ENCODE measurements at places on chromosomes 5 and 9.

DNA sequence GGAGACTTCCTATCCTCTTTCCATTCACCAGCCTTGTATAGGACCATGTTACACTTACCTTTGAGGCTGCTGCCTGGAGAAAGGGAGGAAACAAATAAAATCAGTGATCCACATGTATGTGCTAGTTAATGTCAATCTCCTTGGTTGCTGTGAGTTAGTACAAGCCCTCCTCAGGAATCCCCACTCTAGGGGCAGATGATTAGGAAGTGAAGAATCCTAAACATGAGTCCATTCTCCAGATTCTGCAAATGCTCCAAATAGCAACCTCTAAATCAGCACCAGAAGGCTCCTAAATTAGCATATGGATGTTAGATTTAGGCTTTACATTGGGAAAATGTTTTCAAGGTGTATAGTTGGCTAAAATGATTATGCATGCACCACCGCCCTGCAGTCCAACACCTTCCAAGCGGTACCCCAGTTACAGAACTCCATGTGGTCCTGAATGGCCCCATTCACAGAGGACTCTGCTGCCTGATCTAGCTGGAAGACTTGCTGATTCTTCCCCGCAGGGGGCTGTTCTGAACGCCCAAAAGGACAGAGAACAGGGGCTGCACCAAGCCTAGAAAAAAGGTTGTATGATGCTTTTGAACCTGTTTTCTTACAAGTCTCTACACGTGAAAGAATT, 123.2 kb downstream of the TLE1 start:
- DNase-seq: no peak

DNA sequence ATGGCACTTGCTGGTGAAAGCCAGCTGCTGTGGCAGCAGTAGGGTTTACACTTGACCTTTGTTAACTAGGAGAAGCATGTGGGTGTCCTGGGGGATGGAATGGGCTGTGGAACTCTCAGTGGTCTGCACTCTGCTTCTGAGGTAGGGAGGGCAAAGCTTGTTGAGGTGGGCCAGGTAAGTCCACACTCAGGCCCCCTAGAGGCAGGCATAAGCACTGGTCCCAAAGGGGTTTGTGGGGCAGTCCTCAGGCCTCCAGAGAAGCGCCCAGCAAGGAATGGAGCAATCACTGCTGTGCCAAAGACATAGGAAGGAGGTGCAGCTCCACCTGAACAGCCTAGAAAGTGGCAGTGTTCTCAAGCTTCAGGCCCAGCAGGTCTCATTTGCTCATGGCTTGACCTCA, 34.7 kb downstream of the INSL4 start:
- no peak for DNase-seq

DNA sequence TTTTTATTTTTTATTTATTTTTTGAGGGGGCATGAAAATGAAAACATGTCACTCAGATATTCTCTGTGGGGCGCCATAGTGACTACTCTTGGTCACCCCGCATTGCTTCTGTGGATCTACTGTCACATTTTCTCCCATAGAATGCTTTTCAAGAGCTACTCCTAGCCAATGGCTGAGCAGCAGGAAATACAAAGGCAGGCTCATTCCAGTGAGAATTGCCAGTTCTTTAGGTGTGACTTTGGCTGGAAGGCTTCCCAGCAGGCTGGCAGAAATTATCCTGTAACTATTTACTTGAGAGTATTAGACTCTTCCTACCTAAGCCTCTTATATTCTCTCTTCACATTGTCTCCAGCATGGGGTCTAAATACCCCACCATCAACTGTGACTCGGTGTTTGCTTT, 21.0 kb upstream of the PTPRD start:
- no peak for DNase-seq

- DNase-seq: no peak
Observed at GRCh38 chr9:21322911-21323461, 12.2 kb downstream of the KLHL9 start.

DNA sequence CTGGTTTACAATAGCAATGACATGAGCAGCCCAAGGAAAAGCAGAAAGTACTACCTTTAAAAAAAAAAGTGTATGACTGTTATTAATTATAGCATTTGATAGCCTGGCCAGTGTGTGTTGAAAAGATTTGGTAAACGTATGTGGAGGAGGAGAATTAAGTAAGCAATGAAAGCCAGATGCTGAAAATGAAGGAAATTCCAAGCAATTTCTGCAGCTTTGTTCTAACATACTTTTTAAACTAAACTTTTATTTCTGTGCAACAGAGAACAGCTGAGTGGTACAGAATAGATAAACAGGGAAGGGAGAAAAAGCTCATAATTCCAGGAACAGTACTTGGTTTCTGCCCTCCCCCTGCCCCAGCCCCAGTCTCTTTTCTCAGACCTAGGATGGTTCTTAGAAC, 252.6 kb downstream of the ADAMTSL1 start:
- DNase-seq: no peak

GRCh38 chr9:113129884-113130283, 20.9 kb upstream of the SLC31A2 start:
- no peak for DNase-seq

GRCh38 chr9:19288081-19288480, 57.6 kb downstream of the DENND4C start:
- DNase-seq: no peak

DNA sequence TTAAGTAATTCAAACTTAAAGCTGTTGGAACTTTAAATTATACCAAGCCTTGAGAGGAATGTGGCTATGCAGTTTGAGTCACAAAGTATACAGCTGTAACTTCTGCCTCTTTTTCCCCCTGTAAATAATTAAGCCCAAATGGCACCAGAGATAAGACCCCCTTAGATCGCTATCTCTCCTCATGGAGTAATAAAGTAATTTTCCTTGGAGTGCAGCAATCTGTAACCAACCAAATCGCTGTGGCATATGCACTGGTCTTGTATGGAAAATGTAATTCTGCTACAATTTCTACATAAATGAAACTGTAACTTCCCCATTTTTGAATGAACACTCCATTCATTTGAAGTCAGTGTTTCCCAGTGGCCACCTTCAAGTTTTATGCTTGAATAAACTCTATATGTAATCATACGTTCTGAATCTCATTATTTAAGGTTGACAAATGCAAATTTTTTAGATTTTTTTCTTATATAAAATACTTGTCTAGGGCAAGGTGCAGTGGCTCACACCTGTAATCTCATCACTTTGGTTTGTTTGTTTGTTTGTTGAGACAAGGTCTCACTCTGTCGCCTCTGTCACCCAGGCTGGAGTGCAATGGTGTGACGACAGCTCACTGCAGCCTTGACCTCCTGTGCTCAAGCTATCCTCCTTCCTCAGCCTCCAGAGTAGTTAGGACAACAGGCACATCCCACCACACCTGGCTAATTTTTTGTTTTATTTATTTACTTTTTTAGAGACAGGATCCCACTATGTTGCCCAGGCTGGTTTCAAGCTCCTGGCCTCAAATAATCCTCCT, 12.3 kb downstream of the SUSD1 start:
- no peak for DNase-seq

DNA sequence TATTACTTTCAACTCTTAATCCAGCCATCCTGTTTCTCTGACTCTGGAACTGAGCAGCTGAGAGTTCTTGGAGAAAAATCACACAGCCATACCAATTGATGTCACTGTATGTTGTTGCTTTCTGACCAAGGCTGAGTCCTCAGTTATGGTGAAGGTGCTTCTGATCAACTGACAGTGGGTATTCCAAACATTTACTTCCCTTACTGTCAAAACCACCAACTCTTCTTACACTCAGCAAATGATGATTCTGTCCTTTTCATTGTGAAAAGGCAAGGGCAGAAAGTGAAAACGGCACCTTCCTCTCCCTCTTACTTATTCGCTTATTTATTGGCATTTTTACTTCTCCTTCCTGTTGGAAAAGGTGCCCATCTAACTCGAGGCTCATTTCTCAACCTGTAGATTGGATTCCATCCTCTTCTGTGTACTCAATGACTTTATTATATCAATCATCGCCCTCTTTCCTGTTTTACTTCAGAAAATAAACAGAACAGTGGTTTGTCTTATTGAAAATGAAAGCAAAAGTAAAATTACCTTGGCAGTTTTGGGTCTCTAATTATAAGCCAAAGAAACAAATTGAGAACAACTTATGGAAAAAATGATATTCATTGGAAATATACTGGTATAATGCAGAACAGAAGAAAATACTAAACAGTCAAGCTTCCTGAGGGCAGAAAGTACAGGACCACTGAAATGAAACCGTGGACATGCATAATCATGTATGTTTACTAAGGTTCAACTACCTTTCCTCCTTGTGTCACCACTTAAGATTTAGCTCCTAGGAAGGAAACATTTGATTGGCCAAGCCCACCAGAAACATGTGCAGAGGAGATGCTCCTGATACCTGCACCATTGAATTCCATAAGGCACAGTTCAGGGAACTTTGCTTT, 104.5 kb upstream of the CHD1 start:
- DNase-seq: no peak

GRCh38 chr5:150658699-150659265, 2.3 kb upstream of the MYOZ3 start:
- DNase-seq: no peak
